ENCODE measurements at places on chromosomes 7 and 10.

GRCh38 chr10:49272251-49273081 lies 26.5 kb upstream of the C10orf71 start:
- DNase-seq: no peak

GRCh38 chr10:96402417-96403305 lies 43.9 kb upstream of the OPALIN start:
- DNase-seq: no peak

DNA sequence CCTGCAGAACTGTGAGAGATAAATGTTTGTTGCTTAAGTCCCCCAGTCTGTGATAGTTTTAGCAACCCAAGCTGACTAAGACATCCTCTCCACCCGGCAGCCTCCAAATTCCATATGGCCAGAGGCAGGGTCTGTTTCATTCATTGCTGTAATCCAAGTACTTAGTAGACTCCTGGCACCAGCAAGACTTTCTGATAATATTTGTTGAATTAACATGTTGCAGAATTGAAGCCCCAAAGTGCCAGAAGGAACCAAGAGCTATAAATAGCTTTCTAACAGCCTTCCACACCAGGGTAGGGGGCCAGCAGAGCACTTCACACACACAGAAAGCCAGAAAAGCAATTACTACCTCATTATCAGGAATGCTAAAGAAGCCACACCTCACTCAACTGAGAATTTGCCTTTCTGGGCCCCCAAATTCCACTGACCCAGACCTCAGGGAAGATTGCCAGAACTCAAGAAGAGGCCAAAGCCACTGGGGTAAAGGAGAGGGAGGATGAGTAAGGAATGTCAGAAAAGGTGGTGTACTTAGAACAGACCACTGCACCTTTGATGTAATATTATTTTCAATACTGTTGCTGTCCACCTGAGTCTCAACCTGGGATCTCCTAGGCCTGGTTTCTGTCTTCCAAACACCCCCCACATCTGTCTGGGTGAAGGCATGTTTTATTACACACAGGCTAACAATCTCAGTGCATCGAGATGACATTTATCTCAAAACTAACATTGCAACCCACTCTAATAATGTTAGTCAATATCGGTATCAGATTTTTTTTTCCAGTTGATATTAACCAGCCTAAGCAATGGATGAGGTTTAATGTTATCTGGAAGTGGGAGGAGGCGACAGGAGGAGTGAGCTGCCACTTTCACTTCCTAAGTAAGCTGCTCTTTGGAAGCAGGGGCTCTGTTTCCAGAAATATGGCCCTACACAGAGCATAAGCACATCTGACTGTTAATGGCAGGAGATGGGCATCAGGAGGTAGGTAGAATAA lies 5.5 kb downstream of the NOD1 start:
- no peak for DNase-seq

GRCh38 chr10:1188558-1189135 lies 132.5 kb downstream of the WDR37 start:
- DNase-seq: no peak

DNA sequence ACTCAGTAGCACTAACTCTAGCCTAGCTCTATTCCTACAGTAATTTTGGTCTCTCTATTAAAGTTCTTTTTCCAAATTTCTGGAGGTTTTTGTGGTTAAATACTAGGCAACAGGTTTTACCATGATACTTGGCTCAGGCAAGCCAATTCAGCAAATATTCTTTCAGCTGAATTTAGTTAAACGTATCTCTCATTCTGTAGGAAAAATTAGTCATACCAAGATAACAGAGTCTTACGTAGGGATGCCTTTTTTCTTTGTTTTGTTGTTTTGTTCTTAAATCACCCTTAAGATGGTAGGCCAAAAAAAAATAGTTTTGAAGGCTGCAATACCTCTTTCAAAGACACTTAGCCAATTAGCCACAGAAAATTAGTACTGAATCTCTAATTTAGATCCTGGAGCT lies 180.5 kb downstream of the MAGI2 start:
- DNase-seq: no peak

DNA sequence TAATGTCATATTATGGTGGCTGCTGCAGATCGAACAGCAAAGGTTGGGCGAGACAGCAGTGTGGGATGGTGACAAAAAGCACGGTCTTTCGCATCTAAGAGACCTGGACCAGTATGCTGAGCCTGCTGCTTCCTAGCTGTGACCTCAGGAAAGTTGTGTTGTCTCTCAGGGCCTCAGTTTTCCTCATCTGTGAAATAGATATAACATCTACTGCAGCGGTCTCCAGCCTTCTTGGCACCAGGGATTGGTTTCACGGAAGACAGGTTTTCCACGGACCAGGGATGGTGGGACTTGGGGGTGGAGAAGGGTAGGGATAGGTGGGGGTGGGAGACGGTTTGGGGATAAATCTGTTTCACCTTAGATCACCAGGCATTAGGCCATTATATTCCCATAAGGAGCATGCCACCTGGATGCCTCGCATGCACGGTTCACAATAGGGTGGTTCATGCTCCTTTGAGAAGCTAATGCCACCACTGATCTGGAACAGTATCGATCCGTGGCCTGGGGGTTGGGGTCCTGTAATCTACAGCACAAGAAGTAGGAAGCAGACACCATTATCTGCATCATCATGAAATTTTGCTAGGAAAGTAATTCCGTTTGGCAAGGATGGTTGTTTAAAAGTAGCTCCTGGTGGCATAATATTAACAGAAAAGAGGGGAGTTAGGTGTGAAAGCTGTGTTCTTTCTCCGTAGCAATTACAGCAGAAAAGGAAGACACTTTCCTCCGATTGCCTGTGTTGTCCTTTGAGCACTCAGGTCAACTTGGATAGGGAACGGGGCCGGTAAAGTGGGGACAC lies 10.8 kb downstream of the KLF6 start:
- DNase-seq: no peak
